Activated naive CD8-positive, alpha-beta T cell treated with anti-CD3 and anti-CD28 coated beads, Interleukin-2, amount 50 U/mL, for 24 hours (primary cell): ENCODE measurements at places on chromosomes 1 and 21.

GRCh38 chr1:156744786-156745419 is 4.0 kb upstream of the MRPL24 start:
- no peak for DNase-seq

DNA sequence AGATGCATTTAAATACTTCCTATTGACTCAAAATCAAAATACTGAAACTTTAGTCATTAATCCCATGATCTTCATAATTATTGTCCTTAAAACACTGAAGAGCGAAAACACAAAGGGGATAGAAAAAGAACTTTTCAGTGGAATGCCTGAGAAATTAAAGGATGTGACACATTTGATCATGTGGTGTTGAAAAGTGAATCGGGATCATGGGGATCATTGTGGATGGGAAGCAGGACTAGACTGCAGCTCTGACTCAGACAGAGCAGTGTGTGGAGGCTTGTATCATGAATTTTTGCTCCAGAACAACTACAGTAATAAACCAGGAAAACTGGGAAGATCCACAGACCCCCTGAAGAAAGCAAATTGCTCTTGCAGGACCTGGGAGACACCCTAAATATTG is 161.1 kb upstream of the CXADR start:
- DNase-seq = no peak

- DNase-seq = no peak
These were observed 31.9 kb downstream of the UMODL1 start for GRCh38 chr21:42102991-42103390.

DNA sequence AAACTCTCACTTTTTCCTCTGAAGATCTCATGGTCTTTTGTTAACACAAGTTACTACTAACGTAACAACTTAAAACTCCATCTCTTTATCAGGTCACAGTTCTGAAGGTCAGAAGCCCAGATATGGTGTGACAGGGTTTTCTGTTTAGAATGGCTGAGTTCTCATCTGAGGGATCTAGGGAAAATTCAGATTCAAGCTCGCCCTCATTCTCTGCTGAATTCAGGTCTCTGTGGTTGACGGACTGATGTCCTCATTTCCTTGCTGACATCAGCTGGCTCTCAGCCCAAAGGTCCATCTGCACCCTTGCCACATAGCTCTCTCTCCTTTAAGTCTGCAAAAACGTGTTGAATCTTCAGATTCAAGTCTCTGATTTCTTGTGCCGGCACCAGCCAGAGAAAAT is 6.1 kb upstream of the NTPCR start:
- DNase-seq = peak; percentile 24

- no peak for DNase-seq
These were observed 2.3 kb upstream of the CTNNBIP1 start for GRCh38 chr1:9912264-9912936.

- DNase-seq = no peak
These were observed 32.6 kb downstream of the NMNAT2 start for GRCh38 chr1:183385340-183386144.

- DNase-seq = no peak
These were observed 518.5 kb downstream of the PTPRU start for GRCh38 chr1:29754573-29755375.

DNA sequence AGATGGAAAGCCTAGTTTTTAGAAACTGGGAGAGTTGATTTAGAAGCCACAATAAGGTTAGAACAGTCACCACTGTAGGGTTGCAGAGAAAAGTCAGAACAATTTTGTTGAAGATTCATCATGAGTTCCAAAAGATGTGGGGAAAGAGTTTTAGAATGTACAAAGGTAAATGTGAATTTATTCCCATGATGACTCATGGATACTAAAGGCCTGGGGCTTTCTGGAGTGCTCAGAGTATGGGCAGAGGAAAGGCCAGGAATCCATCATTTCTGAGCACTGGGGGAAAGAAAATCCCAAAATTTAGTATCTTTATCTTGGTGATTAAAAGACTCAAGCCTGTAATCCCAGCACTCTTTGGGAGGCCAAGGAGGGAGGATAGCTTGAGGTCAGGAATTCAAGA is 17.8 kb downstream of the YBX1 start:
- DNase-seq = no peak

DNA sequence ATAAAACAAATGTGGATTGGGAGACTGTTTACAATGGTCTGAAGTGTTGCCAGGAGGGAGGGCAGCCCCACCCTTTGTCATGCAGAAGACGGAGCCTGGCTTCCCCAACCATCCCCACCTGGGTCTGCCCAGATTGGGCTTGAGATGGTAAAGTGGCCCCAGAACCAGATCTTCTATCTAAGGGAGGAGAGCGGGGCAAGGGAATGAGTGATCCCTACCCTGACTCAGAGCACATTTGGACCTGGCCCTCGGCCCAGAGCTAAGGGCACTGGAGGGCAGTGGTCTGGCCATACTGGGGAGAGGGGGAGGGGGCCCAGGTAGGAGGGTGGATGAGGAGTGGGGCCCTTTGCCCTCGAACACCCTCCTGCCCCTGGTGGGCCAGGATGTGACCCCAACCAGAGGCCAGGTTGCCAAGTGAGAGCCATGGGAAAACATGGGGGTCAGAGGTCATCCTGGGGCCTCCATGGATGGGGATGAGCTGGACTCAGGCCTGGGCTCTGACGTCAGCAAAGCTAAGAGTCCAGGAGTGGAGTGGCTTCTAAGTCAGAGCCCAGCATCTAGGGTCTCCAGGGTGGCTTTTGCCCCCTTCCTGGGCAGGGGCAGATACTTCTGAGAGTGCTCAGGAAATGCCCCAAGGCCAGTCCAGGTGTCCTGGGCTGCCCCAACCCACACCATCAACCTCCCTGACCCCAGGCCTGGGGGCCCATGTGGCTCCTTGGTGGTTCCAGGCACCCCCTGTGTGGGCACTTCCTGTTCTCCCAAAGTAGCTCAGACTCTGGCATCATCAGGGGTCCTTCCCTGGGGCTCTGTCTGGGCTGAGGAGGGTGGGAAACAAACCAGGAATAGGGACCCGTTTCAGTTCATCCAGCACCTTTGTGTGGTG is 1.6 kb upstream of the LEFTY1 start:
- no peak for DNase-seq

- peak; percentile 21 for DNase-seq
These were observed 510.3 kb downstream of the NPHP4 start for GRCh38 chr1:5481889-5482288.

DNA sequence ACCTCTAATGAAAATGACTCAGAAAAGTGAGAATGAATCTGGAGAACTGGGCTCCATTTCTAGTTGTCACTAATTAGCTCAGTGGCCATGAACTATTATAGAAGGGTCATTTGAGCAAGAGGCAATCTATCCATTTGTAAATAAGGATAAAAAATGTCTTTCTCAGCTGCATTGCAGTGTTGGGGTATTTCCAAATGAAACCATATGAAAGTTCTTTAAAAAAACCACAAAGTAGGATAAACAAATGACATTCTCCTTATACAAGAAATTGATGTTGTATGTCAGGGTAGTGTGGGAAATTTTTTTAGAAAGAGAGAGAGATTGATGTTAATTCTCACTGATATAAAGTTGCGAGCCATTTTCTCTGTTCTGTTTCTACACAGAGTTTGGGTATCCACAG is 26.0 kb downstream of the FMO3 start:
- no peak for DNase-seq

- no peak for DNase-seq
These were observed 16.7 kb downstream of the SLC6A9 start for GRCh38 chr1:44014365-44015104.

DNA sequence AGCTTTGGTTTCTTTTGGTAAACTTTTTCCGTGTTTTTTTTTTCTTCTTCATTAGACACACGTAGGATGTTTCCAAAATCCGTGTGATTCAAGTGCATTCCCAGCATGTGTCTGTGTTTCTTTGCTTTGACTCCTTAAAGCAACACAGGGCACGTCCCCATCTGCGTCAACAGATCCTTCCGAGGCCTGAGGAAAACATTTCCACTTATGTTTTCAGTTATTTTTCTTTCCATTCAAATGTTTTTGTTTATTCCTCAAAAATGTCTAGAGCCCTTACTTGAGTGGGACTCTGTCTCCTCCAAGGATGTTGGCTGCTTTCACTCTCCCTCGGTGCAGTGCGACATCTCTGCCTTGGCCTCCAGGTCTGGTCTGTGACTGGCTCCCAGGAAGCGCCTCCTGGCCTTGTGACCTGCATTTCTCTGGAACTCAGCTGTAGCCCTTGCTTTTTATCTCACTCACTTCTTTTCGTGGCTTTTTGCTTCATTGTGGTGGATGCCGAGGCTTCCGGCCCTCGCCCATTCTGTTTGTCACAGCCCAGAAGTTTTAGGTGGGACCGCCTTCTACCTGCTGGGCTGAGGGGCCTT is 31.3 kb upstream of the SLC19A1 start:
- no peak for DNase-seq

DNA sequence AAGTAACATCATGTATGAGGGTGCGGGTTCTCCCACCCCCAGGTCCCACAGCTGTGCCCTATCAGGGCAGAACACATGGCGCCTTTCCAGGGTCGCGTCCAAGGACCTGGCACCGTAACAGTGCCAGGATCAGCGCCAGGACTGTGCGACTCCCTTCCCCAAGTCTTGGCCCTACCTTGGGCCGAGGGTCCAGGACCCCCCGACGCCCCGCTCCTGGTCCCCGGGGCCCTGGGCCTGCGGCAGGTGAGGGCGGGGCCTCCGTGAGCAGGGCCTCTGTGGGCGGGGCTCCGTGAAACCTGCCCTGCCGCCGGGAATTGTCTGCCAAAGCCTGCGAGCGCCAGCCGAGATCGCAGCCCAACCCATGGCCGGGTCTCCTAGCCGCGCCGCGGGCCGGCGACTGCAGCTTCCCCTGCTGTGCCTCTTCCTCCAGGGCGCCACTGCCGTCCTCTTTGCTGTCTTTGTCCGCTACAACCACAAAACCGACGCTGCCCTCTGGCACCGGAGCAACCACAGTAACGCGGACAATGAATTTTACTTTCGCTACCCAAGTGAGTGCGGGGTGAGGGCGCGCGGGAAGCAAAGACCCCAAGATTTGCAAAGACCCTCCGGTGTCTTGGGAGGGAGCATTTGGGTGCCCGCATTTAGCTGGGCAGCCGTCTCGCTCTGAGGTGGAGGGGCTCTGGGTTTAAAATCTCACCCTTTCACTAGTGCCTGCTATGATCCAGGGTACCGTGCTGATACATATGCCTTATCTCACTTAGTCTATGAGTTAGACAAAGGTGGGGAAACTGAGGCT is at the start of gene RHBG:
TSS of gene RHBG (plus strand) at position 323 of the 796 bp plus-strand sequence. CDS start at position 362, 39 bp downstream.
- DNase-seq = no peak

DNA sequence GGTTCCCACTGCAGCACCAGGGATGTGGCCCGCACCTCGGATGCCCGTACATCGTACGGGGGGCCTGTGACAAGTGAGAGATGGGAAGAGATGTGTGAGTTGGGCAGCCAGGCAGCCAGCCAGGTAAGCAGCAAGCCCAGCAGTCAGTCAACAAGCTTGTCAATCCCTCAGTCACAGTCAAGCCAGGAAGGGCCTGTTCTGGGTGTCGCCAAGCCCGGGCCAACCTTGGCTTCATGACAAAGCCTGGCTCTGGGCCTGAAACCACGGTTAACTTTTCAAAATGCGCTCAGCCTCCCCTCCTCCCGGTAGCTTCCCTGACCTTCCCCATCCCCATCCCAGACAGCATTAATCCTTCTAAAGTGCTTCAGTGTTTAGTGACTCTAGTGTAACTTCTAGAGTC is 31.8 kb downstream of the MYOM3 start:
- DNase-seq = no peak

- DNase-seq = no peak
These were observed 587 bp downstream of the NKAIN1 start for GRCh38 chr1:31238986-31239613.

- DNase-seq = no peak
These were observed 631.0 kb downstream of the MRPL39 start for GRCh38 chr21:24976238-24976637.

DNA sequence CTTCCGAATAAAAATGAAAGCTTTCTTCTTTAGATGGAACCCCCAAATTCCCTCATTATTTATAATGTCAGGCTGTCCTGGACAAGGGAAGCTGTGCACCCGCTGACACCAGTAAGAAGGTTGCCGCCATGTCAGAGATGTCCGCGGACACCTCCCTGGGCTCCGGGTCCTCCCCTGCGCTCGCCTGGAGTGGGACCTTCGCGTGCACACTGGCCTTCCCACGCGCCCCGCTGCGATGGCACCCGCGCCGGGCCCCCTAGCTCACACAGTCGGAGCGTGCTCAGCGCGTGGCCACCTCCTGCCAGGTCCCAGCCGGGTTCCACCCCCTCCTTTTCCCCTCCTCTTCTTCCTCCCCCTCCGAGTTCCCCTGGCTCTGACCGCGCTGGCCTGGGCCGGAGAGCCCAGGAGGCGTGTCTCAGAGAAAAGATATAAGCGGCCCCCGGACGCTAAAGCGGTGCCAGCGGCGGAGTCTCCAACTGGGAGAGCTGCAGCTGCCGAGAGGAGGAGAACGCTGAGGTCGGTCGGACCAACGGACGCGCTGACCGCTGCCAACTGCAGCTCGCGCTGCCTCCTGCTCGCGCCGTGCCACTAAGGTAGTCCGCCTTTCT is at the start of gene G0S2:
TSS of gene G0S2 (plus strand) at position 456 of the 608 bp plus-strand sequence. CDS start 273 bp downstream, outside the sequence.
- peak; percentile 53 for DNase-seq

DNA sequence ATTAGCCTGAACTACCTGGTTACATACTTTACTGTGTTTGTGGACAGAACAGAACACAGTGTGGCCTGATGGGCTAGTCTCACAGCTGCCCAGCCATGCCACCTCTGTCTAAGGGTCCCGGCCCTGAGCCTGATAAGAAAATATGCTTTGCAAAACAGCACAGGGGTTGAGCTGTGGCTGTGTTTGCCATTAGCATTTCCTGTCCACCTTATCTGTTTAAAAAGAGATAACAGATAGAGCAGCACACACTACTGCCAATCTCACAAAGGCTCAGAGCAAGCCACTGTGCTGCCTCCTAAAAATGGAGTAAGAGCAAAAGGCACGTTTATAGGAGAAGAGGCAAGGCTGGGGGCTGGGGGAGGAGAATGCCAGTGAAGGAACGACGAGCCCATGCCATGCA is 95.0 kb downstream of the SUSD4 start:
- no peak for DNase-seq

- peak; percentile 77 for DNase-seq
These were observed 16.6 kb downstream of the RHBG start for GRCh38 chr1:156385534-156386031.

DNA sequence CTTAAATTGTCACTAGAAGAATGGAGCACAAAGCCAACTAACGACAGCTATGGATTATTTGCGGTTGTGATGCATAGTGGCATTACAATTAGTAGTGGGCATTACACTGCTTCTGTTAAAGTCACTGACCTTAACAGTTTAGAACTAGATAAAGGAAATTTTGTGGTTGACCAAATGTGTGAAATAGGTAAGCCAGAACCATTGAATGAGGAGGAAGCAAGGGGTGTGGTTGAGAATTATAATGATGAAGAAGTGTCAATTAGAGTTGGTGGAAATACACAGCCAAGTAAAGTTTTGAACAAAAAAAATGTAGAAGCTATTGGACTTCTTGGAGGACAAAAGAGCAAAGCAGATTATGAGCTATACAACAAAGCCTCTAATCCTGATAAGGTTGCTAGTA is 13.5 kb downstream of the USP1 start:
- DNase-seq = no peak

GRCh38 chr21:17572431-17572830 is 40.3 kb downstream of the BTG3 start:
- DNase-seq = no peak

DNA sequence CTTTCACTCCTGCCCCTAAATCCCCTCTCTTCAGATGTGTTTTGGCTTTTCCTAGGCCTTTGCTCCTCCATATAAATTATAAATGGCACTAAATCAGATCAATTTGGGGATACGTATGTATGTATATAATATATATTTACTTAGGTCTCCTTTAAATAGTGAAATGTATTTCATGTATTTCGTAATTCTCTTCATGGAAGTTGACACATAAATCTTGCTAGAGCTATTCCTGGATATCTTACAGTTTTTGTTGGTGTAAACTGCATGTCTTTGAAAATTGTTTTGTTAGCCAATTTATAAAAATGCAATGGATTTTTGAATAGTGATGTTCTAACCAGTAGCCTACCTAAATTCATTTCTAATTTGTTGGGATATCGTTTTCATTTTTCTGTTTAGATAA is 9.0 kb downstream of the RPF1 start:
- no peak for DNase-seq
